ENCODE measurements at places on chromosomes 13 and 19.

DNA sequence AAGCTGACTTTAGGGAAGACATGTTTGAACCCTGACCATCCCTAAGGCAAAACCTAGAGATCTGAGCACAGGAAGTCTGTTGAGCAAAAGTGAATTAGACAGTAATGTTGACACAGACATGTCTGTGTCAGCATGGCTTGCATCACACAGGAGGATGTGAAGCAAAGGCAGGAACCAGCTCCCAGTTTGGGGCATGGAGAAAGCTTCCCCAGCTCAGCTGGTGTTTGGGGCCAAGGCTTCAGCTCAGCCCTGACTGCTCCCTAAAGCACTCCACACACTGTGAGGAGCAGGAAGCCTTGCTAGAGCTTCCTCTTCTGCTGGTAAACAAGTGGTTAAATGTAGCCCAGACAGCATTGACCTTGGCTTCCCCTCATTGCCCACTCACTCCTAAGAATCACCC, 153.8 kb upstream of the UBL3 start:
- no peak for DNase-seq

GRCh38 chr19:33374236-33374714, 766 bp downstream of the CEBPG start:
- DNase-seq, result peak; percentile 20

- no peak for DNase-seq
Measured at GRCh38 chr19:53047379-53047778, 2.8 kb downstream of the ERVV-2 start.

DNA sequence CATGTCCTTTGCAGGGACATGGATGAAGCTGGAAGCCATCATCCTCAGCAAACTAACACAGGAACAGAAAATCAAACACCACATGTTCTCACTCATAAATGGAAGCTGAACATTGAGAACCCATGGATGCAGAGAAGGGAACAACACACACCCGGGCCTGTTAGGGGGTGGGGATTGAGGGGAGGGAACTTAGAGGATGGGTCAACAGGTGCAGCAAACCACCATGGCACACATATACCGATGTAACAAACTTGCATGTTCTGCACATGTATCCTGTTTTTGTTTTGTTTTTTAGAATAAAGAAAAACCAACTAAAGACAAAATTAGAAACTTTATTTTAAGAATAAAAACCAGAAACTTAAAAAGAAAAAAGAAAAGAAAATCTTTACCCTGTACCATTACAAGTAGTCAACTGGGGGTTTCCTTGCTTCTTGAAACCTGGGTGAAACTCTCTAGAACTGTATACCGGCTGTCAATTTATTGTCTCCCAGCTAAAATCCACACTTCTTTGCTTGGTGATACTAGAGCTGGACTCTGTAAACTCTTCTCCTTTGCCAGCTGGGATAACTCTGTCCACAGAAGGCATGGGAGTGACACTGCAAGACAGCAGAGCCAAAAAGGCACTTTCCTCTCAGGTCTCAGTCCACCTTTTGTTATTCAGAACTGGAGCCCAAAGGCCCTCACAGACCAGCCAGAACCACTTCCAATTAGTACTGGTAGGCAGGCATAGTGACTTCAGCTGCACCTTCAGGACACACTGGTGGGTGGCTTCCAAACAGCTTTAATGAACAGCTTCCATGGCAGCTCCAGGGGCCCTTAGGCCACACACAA, 9.0 kb downstream of the MICU2 start:
- no peak for DNase-seq

GRCh38 chr13:26861941-26862340, 101.4 kb upstream of the GPR12 start:
- DNase-seq, result peak; percentile 84

- DNase-seq, result no peak
Measured at GRCh38 chr19:8393192-8393870, 3.2 kb downstream of the RAB11B start.

DNA sequence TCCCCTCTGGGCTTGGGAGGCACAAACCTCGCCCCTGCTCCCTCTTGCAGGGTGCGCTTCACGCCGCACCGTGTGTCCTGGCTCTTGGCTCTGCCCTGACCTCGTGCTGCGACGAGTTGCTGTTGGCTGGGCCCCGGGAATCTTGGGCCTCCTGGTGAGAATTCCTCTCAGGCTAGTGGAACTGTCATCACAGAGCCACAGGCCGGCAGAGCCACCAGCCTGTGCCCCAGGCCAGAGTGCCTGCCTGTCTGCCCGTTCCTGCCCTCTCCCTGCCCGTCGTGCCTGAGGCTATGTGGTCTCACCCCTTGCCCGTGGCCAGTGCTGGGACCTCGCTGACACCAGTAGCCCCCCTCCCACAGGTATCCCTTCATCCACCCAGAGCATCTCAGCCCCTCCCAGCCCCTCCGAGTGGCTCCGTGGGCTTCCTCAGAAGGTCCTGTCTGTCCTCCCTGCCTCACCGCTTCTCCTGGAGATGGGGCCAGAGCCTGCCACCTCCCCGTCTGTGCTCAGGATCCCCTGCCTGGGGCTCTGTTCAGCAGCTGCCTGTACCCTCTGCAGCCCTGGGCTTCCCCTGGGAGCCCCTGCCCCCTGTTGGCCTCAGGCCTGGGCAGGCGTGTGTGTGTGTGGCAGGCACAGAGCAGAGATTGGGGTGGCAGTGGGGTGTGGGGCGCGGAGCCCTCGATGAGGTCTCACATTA, 13.3 kb downstream of the NDUFB7 start:
- DNase-seq, result no peak

DNA sequence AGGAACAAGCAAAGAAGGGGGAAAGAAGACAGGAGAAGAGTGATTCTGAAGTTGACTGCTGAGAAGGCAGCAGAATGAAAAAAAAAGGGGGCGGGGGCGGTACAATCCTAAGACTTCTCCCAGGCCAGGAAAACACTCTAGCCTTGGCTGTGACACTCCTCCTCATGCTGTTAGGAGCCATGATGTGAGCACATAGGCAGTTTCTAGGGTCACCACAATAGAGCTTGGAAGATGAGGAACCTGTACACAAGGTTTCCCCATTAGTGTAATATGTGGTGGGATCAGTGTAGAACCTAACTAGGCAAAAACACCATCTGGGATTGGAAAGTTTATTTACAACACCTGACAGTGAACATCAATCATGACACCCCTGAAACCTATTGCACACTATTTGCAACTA, 86.9 kb downstream of the FOXO1 start:
- no peak for DNase-seq

GRCh38 chr13:78598966-78599644, 4.2 kb downstream of the POU4F1 start:
- no peak for DNase-seq

GRCh38 chr19:7507884-7508283, 8.0 kb upstream of the ZNF358 start:
- peak; percentile 24 for DNase-seq

GRCh38 chr19:3368848-3369336, 2.5 kb downstream of the NFIC start:
- no peak for DNase-seq

- no peak for DNase-seq
Measured at GRCh38 chr19:47215581-47215980, 15.4 kb downstream of the BBC3 start.

GRCh38 chr19:47381653-47382279, 32.7 kb downstream of the DHX34 start:
- DNase-seq, result no peak

DNA sequence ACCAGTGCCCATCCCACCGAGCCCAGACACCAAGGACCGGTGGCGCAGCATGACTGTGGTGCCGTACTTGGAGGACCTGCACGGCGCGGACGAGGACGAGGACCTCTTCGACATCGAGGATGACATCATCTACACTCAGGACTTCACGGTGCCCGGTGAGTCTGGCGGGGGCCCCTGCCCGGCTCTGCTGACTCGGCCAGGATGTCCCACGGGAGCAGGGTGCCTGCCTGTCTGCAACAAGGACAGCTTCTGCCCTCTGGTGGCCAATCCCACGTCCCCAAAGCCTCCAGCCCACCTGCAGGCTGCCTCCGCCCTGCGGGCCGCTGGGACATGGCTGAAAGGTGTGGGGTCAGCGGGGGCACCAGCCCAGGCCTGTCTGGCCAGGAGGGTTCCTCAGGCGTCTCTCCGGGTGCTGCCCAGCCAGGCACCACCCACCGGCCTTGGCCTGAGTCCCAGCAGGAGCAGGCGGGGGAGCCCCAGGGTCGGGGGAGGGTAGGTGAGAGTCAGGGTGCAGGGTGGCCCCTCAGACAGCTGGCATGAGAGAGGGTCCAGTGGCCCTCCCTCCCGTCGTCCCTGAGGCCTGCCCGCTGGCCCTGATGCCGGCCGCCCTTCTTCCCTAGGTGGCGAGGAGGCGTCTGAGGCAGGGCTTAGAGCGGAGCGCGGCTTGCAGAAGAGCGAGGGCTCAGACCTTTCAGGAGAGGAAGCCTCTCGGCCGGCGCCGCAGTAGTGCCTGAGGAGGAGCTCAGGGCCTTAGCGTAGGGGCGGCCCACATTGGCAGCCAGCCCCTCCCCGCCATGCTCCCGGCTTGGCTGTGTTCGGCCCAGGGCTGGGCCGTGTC, 14.6 kb downstream of the CBARP start:
- peak; percentile 42 for DNase-seq

GRCh38 chr13:110471156-110471832, 90.2 kb downstream of the RAB20 start:
- no peak for DNase-seq

DNA sequence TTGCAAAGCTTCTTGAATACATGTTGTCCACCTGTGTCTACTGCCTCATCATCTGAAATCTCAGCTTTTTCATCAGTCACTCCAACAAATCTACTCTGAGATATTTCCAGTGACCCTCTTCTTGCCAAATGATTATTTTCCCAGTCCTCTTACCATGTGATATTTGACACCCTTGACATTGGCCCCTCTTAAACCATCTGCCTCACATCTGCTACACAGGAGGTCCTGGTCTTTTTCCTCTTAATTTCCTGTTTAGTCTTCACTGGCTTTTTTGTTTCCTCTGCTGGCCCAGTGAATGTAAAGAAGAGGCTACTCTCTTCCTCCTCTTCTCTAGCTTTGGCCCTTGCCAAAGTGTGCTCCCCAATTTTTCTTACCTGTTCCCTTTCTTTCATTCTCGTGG, 218.7 kb downstream of the DNAJC15 start:
- peak; percentile 25 for DNase-seq

- DNase-seq, result no peak
Measured at GRCh38 chr13:98299235-98299965, 122.3 kb upstream of the RNF113B start.

DNA sequence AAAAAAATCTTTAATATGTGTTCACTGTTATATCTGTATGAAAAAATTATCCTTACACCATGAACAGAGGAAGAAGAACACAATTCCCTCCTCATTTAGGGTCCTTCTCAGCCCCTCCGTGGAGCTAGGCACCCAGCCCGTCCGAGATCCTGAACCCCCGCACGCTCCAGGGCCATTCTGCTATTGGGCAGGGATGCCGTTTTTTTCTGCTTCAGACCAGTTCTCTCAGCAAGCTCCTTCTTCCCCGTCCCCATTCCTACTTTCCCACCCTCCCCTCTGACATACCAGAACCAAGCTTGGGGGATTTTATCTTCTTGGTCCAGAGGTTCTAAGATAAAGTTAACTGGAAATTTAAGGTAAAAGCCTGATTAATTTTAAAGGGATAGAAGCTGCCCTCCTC, 36.2 kb downstream of the ATP12A start:
- DNase-seq, result no peak

DNA sequence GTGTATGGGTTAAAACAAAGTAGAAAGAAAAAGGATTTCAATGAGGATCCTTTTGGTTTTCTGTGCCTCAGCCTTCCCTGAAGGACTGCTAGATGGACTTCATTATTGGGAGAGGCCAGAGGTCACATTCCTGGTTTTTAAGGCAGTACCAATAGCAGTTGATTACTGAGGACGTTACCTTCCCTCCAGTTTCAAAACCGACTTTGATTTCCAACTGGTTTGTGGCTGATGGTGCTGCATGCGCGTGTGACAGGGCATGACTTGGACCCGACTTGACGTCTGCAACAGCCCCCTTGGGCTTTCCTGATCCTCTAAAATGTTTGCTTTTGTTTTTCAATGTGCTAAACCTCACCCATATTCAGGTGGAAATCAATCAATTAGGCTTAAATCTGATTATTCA, 314.3 kb upstream of the ARGLU1 start:
- DNase-seq, result no peak

DNA sequence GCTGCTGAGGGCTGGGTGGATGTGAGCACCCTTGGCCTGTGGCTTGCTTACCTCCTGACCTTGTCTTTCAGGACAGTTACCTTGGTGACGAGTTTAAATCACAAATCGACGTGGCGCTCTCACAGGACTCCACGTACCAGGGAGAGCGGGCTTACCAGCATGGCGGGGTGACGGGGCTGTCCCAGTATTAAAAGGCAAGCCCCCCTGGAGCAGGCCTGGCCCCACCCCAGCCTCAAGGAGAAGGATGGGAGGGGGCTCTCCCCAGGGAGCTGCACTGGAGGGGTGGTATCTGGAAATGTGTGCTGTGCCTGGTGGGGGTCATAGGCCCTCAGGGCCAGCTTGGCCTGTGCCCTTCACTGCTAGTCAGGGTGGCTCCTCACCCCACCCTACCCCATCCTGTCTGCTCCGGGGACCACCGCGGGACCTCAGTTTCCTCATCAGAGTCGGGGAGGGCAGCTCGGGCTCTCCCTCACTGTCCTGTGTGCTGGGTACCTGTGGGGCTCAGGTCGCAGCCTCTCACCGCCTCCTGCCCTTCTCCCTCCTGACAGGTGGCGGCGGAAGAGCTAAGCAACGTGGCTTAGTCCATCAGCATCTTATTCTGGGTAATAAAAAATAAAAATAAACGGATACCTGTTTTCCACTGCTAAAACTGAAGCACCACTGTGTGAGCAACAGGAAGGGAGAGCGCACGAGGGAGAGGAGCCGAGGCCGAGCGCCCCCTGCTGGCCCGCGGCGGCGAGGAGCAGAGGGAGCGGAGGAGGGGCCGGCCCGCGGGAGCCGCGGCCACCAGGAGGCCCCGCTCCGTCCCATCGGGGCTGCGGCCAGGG, 29.8 kb downstream of the CERS1 start:
- DNase-seq, result peak; percentile 20

DNA sequence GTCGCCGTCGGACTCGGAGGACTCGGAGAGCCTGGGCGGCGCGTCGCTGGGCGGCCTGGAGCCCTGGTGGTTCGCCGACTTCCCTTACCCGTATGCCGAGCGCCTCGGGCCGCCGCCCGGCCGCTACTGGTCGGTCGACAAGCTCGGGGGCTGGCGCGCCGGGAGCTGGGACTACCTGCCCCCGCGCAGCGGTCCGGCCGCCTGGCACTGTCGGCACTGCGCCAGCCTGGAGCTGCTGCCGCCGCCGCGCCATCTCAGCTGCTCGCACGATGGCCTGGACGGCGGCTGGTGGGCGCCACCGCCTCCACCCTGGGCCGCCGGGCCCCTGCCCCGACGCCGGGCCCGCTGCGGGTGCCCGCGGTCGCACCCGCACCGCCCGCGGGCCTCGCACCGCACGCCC, 2.5 kb upstream of the GRWD1 start:
- peak; percentile 29 for DNase-seq

Data from NCI-H446 (cell line).